M059J (cell line): ENCODE measurements at places on chromosomes 11 and 22.

DNA sequence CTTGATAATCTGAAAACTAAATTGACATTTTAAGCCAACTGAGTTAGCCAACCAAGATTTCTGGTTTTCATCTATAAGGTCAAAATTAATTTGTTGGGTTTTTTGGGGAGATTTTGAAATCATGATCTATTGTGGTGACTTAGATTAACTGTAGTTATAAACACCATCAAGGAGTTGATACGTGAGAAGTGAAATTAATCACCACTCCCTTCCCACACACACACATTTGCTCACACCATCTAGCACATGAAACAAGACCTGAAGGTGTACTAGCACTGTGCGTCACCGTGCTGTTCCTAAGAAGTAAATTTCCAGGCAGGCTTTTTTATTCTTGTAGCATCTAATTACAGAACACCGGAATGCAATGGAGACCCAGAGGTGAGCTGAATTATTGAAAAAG is 2.1 kb downstream of the OR5B21 start:
- DNase-seq, result no peak

GRCh38 chr22:43267332-43267980 is 75.7 kb downstream of the SCUBE1 start:
- no peak for DNase-seq

- peak; percentile 74 for DNase-seq
Measured at GRCh38 chr11:59822989-59823566, 12.5 kb upstream of the MRPL16 start.

DNA sequence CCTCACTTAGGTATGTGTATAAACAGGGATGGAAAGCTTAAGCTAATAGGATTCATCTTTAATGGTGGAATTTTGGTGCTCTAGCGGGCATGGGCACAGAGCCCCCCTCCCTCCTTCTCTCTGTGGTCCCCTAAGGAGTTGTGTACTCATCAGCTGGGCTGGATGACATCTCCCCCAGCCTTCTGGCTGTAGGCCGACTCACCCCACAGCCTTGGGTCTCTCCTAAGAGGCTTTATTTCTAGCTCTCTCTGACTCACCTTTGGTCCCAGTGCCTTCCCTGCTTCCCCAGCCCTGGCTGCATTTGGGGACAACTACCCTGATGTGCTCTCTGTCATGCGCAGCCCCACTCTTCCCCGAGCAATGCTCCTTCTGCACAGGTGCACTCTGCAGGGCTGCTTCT is 26.9 kb downstream of the SLC6A5 start:
- DNase-seq, result no peak

GRCh38 chr11:133660202-133660568 is 127.9 kb upstream of the OPCML start:
- DNase-seq, result no peak
